Subcutaneous adipose tissue (tissue), 4 donors: ENCODE measurements at places on chromosomes 4 and X. TPM values are rescaled to one million over a fixed set of nuclear protein-coding genes. Genes with fewer than 3 reads are reported as not detected.

KCNE5 gene
- not detected for total RNA-seq

BTC gene
- total RNA-seq, result 0.57 TPM

XAGE2 gene
- not detected for total RNA-seq

MAOB gene
- 91.7 TPM for total RNA-seq

GPC3 gene
- 61.8 TPM for total RNA-seq

CNKSR2 gene
- 8.0 TPM for total RNA-seq

ARL9 gene
- total RNA-seq, result not detected

TGIF2LX gene
- not detected for total RNA-seq

EREG gene
- total RNA-seq, result 0.57 TPM

SOD3 gene
- total RNA-seq, result 168 TPM

TMLHE gene
- total RNA-seq, result 23.3 TPM

TMEM150C gene
- total RNA-seq, result 39.9 TPM

PFKFB1 gene
- 6.3 TPM for total RNA-seq

SPANXN4 gene
- total RNA-seq, result not detected
